ENCODE measurements at places on chromosomes 2 and 18.
A peak's percentile ranks its signal among the peaks of the same experiment; 100 is the strongest.

- DNase-seq: no peak
These were observed 8.6 kb downstream of the EPAS1 start for GRCh38 chr2:46305767-46306166.

DNA sequence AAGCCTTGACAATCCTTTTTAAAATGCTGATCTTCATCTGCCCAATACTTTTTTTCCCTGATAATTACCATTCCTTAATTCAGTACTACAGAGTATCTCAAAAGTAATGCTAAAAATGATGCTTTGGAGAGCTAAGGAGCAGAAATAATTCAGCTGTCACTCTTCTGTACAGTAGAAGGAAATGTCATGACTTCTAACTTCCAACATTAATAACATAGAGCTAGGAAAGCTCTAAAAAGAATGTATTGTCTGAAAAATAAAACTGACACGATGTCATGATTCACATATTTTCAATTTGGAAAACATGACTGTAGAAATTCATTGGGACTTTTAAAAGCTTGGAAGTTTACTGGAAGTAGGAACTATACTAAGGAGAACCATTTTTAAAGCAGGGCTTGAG, 212.3 kb downstream of the GULP1 start:
- DNase-seq: no peak

DNA sequence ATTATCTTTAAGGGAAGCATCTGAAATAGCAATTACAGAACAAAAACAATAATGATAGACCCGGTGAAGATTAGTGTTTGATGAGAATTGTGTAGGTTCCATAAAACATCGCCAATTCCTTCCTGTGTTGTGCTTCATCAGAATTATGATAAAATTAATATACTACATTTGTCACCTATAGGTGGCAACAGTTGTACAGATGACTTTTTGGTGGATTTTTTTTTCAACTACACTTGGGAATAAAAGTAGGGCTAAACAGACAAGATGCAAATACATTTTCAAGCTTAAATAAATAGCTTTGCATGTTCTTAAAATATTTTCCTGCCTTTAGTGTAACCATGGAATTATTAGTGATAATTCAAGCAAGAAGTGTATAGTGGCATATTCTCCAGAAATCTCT, 7.0 kb upstream of the LYPD1 start:
- peak; percentile 22 for DNase-seq

DNA sequence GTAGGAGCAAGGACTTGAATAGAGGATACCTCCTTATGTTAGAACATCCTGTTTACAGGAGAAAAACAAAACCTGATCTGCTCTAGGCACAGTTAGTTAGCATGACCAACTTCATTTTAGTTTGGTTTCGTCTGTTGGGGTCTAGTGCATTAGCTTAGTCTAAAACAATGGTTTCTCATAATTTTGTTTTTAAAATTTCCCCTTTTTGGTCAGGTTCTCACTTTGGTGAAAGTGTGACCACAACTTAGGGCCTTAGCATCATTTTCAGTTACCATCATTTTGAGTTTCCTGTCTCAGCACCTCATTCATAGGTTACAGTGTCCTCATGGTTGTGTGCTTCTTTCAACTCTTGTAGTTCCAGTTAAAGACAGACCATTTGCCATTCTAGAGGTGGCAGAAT, 1277.0 kb upstream of the SLC39A10 start:
- no peak for DNase-seq

GRCh38 chr2:100182494-100183361, 40.3 kb upstream of the AFF3 start:
- peak; percentile 67 for DNase-seq

DNA sequence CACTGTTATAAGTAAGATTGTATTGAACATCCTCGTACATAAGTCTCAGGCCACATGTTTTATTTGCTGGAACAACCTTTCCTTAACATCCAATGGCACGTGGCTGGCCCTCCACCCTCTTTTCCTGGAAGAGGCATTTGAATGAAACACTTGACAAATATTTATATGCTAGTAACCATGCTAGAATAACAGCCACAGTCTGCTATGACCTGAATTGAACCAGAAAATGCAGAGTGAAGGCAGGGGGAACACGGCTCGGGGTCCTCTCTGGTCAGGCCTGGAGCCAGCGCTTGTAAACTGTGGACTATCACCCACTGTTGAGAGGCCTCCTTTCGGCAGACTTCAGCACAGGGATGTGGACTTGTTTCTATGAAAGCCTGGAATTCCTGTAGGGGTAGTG, 198.2 kb upstream of the COPS8 start:
- peak; percentile 93 for DNase-seq

DNA sequence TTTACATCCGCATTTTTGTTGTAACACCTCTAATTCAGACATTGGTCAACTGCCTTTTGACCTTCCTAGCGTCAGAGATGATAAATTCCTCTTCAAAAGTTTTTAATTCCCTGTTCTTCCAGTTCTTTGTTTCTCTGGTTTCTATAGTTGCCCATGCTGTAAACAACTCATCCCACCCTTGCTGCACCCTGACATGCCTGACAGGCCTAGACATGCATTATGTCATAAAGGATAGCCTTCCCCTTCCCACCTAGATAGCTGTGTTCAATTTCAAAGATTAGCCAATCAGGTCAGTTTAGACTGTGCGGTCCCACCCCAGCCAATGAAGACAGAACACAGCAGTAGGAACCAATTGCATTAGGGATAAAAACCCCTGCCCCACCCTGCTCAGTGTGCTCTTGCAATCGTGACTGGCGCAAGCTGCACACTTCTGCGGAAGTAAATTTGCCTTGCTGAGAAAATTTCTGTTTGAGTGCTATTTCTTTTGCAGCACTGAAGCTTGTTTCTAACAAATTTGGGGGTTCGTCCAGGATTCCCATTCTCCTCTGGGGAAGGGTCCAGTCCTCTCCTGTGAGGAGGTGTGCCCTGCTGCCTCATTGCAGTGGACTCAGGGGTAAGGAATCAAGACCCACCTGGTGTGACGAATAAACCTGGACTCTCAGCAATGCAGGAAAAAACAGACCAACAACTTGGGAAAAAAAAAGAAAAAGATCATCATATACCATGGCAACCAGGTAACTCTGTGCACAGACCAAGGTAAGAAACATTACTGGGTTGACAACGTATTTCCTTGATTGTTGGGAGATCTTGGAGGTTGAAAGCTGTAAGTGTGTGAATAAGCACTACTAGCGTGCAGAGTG, 9.1 kb upstream of the SAP130 start:
- no peak for DNase-seq

DNA sequence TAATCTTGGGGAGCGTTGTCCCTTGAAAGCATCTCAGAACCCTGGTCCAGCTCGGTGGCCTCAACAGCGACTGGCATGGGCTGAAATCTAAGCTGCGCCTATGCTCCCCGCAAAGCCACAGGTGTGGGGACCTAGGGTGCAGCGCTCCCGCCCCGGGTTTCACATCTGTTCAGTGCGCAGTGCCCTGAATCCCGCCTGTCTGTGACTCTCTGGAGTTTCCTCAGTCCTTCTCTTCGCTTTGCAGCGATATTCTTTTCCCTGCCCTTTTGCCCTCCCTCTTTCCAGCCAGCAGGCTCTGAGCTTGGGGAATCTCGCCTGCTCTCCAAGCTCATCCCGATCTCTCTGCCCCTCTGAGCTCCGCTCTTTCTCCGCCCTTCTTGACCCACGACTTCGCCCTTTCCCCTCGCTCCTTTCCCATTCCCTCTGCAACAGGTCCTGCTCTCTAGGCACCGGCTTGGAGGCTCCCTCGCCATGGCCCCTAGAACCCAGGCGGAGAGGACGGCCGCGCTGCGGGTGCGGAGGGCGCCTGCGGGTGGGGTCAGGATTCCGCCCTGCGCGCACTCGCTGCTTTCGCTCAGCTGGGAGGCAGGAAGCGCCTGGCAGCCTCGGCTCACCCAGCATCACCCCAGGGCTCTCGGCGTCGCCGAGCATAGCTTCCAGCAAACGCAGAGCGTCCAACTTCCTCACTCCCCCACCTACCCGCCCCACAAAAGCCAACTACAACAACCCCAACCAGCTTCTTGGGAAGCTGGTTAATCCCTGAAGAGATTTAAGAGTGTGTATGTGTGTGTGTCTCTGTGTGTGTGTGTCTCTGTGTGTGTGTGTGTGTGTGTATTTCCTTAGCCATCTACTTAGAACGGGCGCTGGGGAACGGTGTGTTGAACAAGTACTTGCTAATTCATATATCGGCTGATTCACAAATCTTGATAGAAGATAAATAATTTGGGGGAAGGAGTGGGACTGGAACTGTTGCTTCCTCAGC, 1.1 kb downstream of the GRP start:
- no peak for DNase-seq

- no peak for DNase-seq
These were observed 248.2 kb upstream of the SLC39A10 start for GRCh38 chr2:195408811-195409210.

DNA sequence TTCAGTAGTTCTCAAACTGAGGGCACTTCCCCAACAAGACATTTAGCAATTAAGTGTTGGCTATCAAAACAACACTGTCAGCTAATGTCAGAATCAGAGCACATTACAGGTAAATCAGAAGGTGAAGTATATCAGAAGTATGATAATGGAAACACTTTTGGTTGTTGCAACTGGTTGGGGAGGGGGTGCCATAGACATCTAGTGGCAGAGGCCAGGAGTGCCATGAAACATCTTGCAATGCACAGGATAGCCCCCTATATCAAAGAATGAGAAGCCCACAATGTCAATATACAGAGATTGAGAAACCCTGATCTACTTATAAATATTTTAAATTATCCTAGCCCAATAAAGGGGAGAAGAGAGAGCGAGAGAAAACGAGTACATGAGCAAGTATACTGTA, 4.9 kb upstream of the XPO1 start:
- no peak for DNase-seq

GRCh38 chr2:45755585-45756335, 104.3 kb downstream of the PRKCE start:
- no peak for DNase-seq

DNA sequence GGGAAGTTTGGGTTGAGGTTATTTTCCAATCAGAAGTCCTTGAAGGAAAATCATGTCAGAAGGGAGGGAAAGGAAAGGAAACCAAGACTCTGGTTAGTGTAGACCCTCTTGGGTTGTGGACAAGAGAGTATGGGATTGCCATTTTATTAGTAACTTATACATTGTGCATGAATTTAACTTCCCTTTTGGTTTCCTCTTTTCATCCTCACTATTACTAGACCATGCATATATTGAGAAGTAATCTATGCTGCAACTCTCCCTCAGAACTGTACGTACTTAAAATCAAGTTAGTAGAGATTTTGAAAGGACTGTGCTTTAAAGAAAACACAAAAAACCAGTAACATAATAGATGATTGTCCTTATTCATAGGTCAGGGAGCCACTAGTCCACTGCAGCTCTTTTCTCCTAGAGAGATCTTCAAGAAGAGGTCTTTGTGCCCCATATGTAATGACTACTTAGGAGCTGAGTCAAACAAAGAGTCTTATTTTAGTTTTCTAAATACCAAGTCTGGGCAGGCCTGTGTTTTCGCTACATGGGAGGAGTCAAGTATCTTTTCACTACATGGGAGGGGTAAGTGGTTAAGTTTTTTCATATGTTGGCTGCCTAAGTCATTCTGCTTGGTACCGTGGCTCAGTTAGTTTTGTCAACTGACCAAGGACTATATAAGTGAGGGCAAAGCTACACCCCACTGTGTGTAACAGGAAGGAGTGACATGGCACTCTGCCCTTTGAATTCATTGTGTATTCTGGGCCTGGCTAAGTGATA, 25.2 kb upstream of the FAM117B start:
- DNase-seq: no peak

DNA sequence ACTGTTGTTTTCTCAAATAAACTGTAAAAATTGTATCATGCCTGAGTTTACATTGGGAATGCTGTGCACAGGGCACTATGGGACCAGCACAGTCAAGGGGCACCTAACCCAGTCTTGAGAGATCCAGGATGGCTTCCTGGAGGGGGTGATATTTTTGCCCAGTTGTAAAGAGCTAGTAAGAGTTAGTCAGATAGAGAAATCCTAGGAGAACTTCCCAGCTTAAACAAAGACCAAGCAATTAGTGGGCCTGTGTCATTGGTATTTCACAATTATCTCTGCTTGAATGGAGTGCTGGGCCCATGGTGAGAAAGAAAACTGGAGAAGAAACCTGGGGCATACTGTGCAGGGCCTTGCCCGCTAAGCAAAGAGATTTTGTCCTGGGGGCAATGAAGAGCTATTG, 12.2 kb downstream of the XDH start:
- no peak for DNase-seq

DNA sequence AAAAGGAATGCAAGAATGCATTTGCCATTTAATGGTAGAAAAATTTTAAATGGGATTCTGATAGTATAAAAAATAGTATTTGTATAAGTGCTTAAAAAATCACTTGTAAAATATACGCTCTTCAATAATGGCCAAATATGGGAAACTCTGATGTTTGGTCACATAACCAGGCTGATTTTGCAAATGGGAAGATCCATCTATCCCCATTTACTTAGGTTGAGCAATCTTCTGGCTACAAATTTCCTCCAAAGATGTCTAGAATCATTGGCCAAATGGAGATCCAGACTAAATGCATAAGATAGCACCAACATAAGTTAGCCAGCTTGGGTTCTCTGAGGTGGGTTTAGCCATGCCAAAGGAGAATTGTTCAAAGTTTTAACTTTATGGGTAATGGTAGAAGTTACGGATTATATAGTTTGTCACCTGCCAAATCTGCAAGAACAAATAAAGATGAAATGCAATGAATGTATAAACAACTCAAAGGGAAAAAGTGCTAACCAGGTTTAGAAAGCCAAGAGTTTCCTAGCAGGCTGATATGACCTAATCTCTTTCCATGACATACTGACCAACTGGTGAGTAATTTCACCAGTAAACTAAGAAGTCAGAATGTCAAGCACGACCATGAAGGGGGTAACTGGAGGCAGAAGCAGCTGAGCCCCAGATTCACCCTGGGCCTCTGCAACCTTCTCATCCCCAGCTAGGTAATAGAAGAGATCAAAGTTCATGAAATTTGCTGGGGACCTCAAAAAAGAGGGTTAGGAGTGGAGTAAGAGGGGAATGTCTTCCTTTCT, 10.0 kb downstream of the RHOB start:
- DNase-seq: no peak

GRCh38 chr2:191627518-191627917, 50.4 kb upstream of the NABP1 start:
- no peak for DNase-seq

GRCh38 chr18:45413180-45413836, 202.0 kb upstream of the SLC14A2 start:
- no peak for DNase-seq

- DNase-seq: no peak
These were observed 69.7 kb downstream of the DCC start for GRCh38 chr18:52409727-52410126.

- no peak for DNase-seq
These were observed 4.4 kb upstream of the SIGLEC15 start for GRCh38 chr18:45821026-45821425.

- peak; percentile 43 for DNase-seq
These were observed 26.8 kb downstream of the MBOAT2 start for GRCh38 chr2:8976442-8977259.

- no peak for DNase-seq
These were observed 209.1 kb downstream of the TFCP2L1 start for GRCh38 chr2:121075641-121076497.

GRCh38 chr2:84306361-84306760, 152.7 kb downstream of the SUCLG1 start:
- DNase-seq: no peak

DNA sequence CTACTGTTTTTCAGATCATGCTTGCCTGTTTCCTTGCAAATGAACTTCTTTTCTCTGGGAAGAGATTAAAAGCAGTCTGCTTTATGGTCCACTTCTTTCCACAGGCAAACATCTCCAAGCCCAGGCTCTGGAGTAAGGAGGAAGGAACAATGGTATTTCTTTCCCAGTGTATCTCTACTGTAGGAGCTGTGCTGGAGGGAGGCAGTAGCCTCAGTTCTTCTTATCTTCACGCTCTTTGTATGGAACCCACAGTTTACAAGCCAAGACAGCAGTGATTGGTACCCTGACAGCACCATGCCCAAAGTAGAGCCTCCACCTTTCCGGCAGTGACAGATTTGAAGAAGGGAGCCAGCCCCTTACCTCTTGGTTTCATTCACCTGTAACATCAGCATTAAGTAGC, 35.2 kb downstream of the SPOPL start:
- DNase-seq: no peak

Data from muscle of leg (tissue), 16 donors.